ENCODE measurements at places on chromosomes 1 and 21.
A peak's percentile ranks its signal among the peaks of the same experiment; 100 is the strongest.

GRCh38 chr1:77405186-77405585 is 123.4 kb downstream of the AK5 start:
- no peak for DNase-seq

DNA sequence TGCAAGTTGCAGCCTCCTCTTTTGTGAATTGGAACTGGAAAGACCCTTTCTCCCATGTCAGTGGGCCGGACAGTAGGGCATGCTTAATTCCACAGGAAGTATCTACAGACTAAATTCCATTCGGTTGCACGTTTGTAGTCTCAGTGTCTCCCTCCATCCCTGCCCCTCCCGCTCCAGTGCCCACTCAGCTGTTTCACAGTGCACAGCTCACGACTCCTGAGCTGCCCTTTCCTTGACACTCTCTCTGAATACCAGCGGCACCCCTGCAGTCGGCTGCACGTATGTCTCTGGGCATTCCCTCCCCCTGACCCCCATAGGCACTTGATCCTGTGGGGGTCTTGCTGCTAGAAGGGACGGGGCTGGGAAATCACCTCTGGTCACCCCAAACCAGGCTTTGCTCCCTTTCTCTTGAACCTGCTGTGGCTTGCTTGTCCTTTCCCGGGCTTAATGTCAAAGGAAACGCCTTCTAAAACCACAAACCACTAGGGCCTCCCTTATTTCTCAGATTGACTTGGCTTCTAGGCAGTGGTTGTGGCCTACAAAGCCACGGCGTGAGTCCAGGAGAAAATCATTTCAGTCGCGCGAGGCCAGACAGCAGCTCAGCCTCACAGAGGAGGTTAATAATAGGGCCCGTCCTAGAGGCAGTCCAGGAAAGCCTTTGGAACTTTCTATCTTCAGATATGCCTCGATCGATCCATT is 365.3 kb upstream of the PROX1 start:
- no peak for DNase-seq

DNA sequence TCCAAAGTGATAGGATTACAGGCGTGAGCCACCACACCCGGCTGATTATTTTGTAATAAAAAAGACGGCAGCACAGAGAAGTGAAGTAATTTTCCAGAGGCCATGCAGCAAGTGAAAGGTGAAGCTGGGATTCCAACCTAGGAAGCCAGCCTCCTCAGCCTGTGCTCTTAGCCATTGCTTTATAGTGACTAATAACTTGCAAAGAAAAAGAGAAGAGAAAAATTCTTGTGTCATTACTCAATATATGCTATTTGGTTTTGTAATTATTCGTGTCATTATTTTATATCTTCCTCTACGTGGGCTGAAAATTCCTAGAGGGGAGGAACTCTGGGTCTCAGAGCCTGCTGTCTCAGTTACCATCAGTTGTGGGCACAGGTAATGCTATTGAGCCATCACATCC is 1.6 kb upstream of the IER5 start:
- DNase-seq, result peak; percentile 90

GRCh38 chr1:28646040-28646439 is 2.4 kb upstream of the RNU11 start:
- DNase-seq, result peak; percentile 75

DNA sequence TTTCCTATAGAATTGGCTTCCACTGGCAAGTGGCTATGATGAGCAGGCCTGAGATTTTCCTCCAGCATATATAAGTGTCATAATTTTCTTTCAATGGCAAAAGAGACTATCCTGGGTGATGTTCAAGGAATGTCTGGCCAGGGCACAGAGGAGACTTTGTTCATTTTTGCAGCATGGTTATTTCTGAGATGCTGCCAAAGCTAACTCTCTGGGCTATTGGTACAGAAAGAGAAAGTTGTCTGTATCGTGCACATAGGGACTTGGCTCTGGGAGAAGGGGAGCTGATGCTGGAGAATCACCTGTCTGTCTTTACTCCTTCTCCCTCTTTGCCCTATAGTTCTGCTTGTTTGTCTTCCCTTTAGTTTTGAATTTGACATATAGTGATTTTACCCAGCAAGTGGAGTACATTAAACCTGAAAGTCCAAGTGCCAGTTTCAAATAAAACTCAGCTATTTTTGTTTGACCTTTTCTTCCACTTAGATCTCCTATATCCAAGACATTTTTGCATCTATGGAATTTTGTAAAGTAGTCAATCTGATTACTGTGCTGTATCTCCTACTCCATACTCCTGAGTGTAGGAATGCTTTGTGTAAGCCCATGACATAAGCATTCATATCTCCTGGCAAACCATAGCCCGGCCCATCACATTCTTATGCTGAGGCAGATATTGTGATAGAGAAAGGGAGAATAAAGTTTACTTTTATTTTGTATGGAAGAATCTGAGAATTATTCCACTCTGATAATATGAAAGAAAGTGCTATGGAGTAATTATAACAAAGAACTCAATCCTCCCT is 3.9 kb downstream of the FNDC7 start:
- peak; percentile 24 for DNase-seq

DNA sequence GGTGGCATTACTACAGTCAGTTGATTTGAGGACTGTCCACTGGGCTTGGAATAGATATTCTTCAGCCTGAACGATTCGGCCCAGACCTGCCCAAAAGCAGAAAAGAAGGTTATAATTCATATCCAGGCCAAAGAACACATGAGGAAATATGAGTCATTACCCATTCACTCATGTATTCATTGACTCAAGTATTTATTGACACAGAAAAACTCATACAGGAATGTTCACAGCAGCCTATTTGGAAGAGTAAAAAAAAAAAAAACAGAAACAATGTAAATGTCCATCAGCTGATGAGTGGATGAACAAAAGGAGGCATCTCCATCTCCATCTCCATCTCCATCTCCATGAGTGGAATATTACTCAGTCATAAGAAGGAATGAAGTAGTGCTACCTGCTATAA is 15.9 kb downstream of the ZMYND12 start:
- peak; percentile 62 for DNase-seq

DNA sequence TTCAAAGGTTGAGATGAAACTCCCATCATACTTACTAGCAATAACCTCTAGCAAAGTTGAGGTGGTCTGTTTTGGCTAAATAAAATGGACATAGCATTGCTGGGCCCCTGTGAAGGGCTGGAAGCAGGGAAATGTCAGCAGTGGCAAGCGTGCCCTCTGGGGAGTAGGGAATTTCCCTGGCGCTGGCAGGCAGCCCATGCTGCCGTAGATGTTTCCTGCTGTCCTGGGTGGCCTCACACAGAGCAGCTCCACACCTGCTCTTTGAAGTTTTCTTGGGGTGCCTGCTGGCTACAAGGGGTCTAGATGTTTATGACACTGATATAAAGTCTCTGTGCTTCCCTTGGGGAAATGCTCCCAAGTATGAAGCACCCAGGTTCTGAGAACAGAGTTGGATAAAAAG is 30.2 kb downstream of the ADARB1 start:
- DNase-seq, result no peak

DNA sequence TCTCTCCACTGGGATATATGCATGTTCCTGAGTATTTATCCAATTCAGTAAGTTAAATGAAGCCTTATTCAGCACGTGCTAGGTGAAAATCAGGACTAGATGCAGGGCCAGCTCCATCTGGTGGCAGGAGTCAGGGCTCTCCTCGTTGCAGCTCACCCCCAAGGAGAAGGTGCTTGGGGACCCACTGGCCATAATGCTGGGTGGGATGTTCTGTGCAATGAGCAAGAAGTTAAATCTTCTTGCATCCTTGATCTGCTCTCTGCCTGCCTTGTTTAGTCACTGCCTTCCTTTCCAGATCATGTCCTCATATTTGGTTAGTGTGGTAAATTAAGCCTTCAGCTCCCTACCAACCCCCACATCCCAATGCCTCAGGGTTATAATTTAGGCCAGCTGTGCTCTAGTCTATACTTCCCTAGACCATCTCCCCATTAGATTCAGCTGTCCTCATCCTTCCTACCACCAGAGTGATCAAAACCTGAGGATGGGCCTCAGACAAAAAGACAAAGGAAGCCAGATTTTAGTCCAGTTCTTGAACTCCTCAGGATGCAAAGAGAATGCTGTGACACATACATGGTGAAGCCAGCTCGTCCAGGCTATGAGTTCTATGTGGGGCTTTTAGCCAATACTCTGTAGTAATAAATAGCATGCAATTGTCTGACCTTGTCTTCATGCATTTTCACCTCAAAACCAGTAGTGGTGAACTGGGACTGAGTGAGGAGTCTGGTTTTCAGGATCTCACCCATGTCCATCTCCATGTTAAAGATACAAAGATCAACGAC is 55.9 kb downstream of the SEC16B start:
- DNase-seq, result peak; percentile 62

DNA sequence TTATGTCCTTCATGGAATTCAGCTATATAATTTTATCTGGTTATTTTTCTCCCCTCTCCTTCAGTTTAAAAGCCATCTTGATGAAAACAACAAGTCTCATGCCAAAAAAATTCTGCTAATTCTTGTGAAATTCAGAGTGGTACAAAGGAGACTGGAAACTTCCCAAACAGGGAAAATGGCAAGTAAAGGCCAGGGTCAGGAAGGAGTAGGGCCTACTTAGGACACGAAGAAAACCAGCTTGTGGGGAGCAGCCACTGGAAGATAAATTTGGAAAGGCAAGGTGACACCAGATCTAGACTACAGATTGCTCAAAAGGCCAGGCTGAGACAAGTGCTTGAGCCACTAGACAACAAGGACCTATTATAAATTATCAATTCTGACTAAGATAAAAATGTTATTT is 6.4 kb downstream of the TSTD1 start:
- DNase-seq, result peak; percentile 12

DNA sequence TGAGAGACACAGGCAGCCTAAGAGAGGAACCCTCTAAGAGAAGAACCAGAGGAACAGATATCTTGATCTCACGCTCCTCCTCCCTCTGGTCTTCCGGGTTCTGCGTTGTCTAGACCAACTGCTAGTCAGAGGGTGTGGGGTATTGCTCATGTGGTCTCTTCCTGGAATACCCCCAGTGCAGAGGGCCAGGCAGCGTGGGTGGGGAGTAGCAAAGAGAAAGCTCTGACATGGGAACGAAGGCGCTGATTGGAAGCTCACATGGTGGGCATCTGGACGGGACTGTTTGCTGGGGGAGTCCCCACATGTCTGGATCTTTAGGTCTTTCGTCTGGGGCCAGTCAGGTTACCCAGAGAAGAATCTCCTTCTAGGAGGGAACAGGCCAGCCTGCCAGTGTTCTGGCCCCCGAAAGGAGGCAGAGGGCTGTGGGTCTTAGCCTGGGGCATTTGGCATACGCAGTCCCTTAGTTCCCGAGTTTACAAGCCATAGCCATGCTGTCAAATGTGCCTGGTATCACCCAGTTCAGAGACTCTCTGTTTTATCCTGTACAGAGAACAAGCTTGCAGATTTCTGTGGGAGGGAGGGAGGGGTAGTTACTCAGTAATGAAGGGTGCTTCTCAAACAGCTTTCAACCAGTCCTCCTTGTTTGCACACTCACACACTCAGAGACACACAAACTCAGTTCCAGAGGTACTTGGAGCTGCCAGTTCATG is 18.3 kb upstream of the IL6R start:
- DNase-seq, result no peak

- no peak for DNase-seq
Measured at GRCh38 chr1:231523816-231524215, 4.7 kb upstream of the TSNAX start.

DNA sequence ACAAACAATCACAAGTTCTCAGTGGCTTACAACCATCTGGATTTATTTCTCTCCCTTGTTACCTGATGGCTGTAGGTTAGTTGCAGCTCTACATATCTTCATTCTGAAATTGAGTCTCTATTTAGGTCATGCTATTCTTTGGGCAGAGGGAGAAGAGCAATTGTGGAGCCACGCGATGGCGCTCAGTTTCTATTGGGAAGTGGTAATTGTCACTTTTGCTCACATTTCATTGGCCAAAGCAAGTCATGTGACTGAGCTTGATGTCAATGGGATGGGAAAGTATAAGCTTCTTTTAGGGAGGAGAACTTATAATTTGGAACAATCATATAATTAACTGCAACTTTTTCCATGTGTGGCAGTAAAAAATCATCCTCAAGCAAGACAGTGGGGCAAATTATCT is 166.5 kb downstream of the LMO4 start:
- no peak for DNase-seq

DNA sequence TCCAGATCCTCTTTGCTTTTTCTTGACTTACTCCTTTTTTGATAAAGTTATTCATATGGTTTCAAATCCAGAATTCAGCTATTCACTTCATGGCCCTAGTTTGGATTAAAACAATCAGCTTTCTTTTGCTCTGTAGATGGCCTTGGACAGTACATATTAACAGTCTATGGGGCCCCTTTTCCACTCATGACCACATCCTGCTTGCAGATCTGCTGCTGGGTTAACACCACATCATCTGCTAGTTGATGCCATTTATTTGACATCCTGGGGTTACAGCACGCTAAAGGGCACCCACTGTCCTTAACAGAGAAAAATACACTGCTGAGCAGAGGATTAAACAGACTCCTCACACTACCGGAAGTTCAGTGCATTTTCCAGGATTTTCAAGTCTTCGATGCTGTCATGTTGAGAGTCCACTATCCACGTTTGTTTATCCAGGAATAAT is 941 bp upstream of the IFI16 start:
- DNase-seq, result peak; percentile 54

DNA sequence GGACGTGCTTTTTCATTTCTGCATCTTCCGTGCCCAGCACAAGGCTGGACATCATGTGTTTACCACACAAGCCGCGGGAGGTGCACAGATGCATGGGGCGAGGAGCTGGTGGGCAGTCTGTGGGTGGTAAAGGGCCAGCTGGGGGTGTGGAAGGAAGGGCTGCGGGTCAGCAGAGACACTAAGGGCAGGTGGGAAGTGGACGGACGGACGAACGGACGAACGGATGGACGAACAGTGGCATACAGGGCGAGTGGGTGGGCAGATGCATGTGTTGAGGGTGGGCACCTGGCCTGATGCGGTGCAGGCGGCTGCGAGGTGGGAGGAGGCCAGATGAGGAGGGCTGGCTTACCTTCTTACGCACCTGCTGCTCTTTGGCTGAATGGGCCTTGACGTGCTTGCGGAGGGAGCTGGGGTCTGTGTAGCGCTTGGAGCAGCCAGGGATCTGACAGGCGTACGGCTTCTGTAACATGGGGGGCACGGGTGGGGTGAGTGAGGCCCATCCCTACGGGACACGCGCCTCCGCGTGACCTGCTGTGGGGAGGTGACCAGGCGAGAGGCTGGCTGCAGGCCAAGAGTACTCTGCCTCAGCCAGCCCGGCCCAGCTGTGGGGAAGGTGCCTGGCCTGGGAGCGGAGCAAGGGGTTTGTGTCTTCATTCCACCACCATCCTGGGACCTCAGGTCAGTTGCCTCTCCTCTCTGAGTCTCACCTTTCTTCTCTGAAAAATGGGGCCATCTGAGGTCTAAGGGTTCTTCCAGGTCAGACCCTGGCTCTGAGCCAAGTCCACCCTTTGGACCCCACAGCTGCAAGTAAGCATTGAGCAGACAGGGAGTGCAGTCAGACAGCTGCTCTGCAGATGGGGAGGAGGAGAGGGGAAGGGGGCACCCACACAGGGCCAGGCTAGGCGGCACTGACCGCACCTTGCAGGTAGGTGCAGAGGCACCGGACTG is 65.5 kb downstream of the DMRTB1 start:
- DNase-seq, result no peak

DNA sequence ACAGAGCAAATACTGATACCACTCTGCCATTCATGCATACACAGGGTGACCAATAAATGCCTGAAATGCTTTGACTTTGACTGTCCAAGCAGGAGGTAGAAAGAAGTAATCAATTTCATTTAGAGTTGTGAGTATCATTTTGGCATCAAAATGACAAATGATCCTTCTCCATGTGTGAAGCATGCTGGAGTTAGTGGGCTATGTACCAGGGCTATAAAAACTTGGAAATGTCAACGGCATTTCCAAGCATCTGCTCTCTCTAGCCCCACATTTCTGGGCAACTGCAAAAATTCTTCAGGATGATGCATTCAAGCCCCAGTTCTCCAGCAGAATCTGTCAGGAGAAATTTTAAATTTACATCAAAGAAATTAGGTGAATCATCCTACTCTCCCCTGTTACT is 208.4 kb upstream of the PTBP2 start:
- no peak for DNase-seq

Data from EH (cell line).